ENCODE measurements at places on chromosomes 6 and 20.
A peak's percentile ranks its signal among the peaks of the same experiment; 100 is the strongest.

DNA sequence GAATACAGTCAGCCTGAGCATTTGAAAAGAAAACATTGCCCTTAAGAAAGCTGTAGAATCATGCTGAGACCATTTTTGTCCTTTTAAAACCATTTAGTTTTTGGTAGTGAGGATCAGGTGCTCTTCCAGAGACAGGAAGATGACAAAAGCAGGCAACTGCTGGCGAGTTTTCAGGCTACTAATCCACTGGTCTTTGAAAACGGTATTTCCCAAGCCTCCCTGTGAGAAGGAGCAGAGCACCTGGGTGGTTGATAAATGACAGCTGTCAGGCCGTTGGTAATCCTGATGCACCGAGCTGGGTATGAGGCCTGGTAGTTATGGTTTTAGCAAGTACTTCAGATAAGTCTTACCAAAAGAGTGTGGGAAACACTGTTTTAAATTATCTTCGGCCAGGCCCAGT lies 10.1 kb upstream of the SEC63 start:
- no peak for DNase-seq

- DNase-seq, result no peak
Observed at GRCh38 chr6:123925842-123926399, 122.3 kb downstream of the NKAIN2 start.

- no peak for DNase-seq
Observed at GRCh38 chr20:38165089-38165965, at the start of gene TGM2. Gene TGM2, minus strand, starts transcription at chr20:38165270. Its CDS starts 72 bp downstream, at chr20:38165198.

DNA sequence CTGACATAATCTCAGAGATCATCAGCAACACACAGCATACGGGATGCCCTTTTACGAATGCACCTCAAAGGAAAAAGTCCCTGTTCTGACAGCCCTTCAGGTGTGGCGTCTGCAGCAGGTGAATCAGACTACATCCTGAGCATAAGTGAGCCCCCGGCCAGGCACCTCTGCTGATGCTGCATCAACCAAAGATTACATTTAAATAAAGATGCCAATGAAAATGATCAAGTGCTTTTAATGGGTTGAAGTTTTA lies 58.7 kb downstream of the INSM1 start:
- no peak for DNase-seq

GRCh38 chr6:126312013-126312665 lies 27.8 kb upstream of the CENPW start:
- no peak for DNase-seq

GRCh38 chr6:12295558-12296254 lies 5.5 kb downstream of the EDN1 start:
- no peak for DNase-seq

- DNase-seq, result no peak
Observed at GRCh38 chr6:142246960-142247359, 54.8 kb upstream of the ADGRG6 start.

DNA sequence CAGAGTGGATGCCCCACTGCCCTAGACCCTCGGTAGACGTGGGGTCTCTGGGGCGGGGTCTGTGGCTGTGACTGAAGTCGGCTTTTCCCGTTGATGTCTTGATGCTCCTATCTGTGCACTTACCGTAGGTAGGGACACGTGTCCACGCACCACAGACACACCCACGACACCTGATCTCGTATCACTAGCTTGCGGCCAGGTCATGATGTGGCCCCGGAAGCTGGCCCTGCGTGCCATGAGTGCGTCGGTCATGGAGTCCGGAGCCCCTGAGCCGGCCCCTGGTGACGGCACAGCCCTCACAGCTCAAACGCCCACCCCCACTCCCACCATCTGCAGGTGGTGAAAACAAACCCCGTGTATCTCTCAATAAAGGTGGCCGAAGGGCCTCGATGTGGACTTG lies 33.9 kb upstream of the MRGBP start:
- DNase-seq, result no peak

DNA sequence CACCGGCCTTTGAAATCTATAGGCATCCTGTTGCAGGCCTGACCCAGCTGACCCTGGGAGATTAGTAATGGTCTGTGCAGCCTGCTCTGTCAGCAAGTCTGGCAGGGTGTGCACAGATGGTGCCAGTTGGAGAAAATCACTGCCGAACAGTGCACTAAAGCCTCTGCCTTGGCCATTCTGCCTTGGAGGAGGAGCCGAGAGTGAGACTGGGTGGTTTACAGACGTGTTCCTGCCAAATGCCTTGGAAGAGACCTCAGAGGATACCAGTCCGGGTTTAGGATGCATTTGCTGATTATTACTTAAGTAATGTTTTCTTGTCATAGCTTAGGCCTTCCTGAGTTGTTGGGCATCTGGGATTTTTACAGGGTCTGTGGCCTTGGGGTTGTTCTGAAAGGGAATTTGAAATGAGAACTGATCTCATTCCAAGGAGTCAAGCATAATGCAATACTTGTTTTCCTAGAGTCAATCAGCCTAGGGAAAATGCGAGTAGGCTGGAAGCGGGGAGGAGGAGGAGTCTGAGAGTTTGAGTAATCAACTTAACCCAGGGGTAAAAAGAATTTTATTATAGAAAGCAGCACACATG lies 292.1 kb downstream of the SOX4 start:
- peak; percentile 95 for DNase-seq

GRCh38 chr6:73802366-73802765 lies 106.4 kb downstream of the CD109 start:
- no peak for DNase-seq

- no peak for DNase-seq
Observed at GRCh38 chr20:53448426-53448825, 145.2 kb downstream of the ZNF217 start.

GRCh38 chr6:152879681-152880080 lies 103.2 kb downstream of the FBXO5 start:
- no peak for DNase-seq

DNA sequence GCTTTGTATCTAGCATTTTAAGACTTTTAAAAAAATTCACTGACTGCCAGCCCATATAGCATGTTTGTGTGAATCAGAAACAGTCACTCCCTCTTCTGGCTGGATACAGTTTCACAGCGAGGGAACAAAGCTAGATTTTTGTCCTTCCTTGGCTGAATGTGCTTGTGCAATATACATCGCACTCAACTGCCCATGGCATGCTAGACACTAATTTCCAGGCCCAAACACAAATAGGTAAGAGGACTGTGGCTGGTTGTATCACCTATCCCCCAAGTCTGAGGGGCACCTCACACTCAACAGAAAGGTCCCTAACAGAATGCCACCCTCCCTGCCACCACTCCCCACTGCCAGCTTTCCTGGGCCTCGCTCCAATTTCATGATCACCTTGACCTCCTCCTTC lies 16.2 kb upstream of the BLCAP start:
- no peak for DNase-seq

DNA sequence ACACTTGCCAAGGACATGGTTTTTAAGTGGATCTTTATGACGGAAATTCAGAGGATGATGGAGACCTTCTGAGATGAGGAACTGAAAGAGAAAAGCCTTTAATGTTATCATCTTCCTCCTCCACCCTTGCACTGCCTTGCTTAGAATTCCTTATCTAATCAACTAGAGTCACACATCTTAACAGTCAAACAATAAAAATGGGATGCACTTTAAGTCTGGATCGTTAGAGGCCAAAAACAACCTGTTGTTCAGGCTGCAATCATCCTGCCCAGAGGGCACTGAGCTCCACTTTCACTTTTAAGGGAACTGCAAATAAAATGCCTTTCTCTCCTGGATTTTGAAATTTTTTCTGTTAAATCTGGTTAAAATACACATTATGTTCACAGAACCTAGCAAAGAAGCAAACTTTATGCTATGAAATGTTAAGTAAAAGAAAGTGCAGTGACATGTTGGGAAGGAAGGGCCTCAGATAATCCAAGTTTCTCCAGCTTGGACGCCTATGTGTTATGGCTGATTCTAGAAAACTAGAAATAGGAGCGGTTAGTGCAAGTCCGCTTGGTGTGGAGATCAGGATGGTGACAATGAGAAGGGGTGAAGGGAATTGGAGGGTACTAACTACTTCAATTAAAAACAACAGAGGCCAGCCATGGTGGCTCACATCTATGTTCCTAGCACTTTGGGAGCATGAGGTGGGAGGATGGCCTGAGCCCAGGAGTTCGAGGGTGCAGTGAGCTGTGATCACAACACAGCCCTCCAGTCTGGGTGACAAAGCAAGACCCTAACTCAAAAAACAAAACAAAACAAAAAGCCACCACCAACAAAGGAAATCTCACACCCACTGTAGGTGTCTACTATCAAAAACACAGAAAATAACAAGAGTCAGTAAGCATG lies 66.4 kb upstream of the KIF13A start:
- DNase-seq, result no peak

GRCh38 chr20:764255-764654 lies 4.0 kb downstream of the SLC52A3 start:
- no peak for DNase-seq

- DNase-seq, result no peak
Observed at GRCh38 chr6:36539814-36540568, 7.3 kb downstream of the STK38 start.

GRCh38 chr6:14371530-14371929 lies 254.0 kb downstream of the CD83 start:
- DNase-seq, result no peak

DNA sequence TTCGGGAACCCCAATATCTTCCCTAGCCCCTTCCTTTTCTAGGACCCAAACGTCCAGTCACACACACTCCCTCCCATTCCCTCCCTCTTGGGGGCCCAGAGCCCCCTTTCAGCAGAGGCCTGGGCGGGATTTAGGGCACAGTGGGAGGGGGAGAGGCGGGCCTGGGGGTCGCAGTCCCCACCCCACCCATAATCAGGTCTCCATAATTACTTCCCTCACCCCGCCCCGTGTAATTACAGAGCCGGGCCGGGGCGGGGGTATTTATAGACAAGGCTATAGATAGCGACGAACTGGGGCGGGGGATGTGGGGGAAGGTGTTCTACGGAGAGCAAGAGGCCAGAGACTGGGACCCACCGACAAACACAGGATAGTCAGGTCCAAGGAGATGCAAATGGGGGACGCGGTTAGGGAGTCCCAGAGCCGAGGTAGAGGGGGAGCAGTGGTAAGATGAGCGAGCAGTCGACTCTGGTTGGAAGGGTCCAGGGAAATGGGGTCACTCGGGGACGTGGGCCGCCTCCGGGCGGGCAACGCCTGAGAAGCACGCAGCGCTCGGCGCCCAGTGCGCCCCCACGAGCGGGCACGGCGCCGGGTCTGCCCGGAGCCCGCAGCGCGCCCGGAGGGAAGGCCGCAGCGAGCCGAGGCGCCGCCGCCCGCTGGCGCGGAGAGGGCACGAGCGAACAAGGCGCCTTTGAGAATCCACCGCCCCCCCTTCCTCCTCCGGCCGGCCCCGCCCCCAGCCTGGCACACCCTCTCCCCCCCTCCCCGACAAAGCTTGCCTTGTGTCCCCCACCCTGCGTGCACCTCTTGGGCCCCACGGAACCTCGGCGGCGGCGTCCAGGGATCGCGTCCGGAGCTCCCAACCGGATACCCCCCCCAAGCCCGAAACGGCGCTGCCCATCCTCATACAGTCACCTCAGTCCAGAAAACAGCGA lies 670 bp upstream of the COL11A2 start:
- DNase-seq, result no peak

DNA sequence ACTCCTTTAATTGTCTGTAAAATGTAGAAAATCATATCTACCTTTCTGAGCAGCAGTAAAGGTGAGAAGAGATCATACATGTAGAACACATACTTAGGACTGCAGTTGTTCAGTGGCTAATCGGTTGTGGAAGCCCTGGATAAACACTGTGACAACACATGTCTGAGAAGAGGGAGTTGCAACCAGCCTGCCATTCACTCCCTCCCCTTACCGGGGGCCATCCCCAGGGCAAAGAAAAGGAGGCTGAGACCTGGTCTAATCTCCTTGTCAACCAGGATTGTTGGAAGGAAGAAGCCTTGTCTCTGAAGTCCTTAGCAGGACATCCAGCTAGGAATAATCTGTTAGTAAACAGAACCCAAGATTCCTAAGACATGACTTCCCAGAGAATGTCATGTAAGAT lies 462.5 kb upstream of the AGPAT4 start:
- no peak for DNase-seq
